Head of caudate nucleus (tissue), 42 donors: ENCODE measurements at places on chromosomes 2 and 18.

DNA sequence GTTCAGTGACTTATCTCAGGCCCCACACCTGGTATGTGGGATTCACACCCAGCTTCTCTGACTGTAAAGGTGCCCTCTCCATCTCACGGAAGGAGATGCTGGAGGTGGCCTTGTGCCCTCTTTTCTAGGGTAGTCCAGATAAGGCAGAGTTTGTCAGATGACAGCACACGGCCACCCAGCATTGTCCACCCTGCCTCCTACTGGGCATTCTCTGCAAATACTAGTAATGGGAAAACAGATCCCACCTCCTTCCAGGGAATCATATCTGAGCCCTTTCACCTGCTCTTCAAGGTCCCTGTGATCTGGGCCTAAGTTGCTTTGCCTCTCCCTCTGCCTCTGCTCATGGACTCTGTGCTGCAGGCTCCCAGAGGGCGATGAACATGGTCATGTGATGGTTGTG, 214.7 kb downstream of the CLIP4 start:
- no peak for DNase-seq

GRCh38 chr2:86221066-86221684, 21.9 kb downstream of the MRPL35 start:
- peak; percentile 71 for DNase-seq

- peak; percentile 22 for DNase-seq
Measured at GRCh38 chr18:24398540-24398939, 916 bp upstream of the OSBPL1A start.

DNA sequence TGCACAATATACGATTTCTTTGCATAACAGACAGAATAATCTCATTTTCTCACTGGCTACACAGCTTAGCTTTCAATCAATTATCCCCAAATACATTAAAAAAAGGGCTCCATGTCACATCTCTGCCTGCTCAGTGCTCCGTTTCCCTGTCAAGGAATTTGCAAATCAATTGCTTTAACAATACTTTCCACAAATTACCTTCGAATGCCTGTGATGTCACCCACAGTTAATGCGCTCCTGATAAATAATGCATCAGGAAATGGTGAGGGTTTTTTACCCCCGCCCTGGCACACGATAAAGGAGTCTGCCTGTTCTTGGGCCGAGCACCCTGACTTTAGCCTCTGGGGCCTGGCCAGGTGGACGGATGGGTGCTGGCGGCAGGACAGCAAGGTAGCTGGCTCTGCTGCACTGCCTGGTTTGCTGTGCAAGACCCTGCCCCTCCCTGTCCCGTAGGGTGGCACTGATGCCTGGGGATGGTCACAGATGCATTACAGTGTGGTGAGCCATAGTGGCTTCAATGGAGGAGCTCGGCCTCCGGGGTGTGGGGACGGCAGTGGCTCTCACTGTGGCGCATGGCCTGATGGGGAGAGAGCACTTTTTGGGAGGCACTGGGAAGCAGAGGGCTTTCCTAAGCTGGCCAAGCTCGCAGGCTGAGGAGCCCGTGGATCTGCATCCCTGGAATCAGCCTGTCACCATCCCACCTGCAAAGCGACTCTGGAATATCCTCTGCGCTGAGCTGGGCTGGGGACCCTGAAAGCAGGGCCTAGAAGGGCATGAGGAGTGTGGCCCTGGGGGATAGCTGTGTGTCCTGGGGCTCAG, 88.3 kb upstream of the HS6ST1 start:
- no peak for DNase-seq

- no peak for DNase-seq
Measured at GRCh38 chr2:229821316-229821715, 100.5 kb downstream of the TRIP12 start.

- no peak for DNase-seq
Measured at GRCh38 chr2:127085317-127085681, 21.7 kb downstream of the BIN1 start.

GRCh38 chr2:150528861-150529801, 41.7 kb upstream of the RND3 start:
- DNase-seq: no peak

DNA sequence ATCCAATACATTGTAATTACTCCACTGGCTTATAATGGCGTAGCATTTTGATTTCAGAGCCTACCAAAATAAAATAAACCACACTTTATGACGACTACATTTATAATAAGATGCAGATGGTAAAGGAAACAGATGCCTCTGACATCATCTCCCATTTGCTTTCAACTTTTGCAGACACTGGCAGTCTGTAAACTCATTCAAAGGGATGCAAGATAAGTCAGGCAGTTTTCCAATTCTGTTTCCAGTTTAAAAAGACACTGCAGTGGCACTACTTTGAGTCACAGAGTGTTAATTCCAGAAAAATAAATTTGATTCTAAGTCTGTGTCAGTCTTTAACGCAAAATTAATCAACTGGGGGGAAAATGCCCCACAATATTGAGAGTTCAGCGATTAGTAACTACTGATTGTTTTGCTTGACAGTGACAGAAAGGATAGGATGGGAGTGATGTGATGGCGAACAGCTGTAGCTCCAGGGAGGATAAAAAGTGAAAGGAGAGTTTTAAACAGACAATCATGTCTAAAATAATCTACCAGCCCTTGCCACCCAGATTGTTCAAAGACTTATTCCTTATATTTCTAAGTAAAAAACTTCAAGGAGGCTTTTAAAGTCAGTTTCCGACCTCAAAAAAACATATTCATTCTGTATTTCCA, 6.7 kb downstream of the DSEL start:
- no peak for DNase-seq

DNA sequence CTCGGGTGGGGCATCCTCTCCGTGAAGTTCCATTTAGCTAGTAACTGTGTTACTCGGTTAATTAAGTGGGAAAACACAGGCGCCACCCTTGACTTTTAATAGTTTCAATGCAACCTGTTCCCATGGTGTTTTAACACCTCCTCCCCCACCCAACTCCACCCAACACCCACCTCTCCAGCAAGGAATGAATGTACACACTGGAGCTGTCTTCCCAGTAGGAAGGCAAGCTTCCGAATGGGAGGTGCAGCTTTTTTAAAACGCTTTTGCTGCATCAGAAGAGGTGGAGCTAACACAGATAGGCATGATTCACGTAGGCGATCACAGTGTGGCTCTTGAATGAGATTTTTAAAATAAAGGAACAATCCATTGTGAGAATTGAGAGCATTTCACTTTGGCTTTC, 73.8 kb upstream of the AGAP1 start:
- peak; percentile 82 for DNase-seq

GRCh38 chr2:128451084-128452023, 132.7 kb upstream of the HS6ST1 start:
- no peak for DNase-seq

- no peak for DNase-seq
Measured at GRCh38 chr18:6785411-6785810, 55.9 kb downstream of the ARHGAP28 start.

DNA sequence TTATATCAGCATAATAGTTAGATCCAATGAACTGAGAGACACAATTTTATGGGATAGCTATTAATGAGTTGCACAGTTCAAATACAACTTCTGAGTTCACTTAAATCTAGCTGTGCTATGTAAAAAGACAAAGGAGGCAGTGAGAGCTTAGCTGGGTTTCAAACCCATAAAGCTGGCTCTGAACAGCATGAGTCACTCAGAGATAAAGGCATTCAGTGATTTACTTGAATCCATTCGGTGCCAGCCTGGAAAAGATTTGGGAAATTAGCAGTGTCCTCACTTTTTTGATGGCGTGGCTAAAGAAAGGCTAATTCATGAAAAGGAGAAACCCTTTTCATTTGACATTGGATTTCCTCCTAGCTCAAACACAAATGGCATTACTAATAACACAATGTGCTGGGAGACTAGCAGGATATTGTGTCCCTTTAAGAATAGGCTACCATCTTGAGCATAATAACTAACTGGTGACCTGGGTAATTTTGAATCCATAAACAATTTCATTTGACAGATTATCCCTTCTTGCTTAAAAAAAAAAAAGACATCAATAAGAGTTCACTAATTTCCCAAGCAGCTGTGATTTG, 98.4 kb upstream of the NEUROD1 start:
- DNase-seq: no peak

GRCh38 chr2:11658208-11659114, 11.5 kb downstream of the NTSR2 start:
- no peak for DNase-seq

- no peak for DNase-seq
Measured at GRCh38 chr2:187545238-187545751, 8.9 kb downstream of the TFPI start.

- no peak for DNase-seq
Measured at GRCh38 chr18:44035554-44035953, 645.1 kb upstream of the SETBP1 start.

DNA sequence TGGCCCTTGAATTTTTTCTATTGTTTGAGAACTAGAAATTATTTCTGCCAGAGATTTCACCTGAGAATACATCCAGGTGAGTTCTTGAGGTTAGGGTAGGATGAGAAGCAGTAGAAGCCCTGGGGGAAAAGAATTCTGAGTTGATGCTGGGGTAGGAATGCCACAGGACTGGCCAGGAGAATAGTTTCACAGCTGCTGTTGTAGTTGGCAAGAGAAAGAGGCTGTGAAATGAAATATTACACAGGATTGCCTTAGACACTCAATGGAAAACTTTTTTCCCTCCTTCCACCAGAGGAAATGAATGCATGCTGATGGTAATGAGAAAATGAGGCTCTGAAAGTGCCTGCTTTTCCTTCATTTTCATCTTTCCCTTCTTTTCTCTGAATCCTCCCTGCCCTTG, 54.6 kb downstream of the PRKCE start:
- no peak for DNase-seq

DNA sequence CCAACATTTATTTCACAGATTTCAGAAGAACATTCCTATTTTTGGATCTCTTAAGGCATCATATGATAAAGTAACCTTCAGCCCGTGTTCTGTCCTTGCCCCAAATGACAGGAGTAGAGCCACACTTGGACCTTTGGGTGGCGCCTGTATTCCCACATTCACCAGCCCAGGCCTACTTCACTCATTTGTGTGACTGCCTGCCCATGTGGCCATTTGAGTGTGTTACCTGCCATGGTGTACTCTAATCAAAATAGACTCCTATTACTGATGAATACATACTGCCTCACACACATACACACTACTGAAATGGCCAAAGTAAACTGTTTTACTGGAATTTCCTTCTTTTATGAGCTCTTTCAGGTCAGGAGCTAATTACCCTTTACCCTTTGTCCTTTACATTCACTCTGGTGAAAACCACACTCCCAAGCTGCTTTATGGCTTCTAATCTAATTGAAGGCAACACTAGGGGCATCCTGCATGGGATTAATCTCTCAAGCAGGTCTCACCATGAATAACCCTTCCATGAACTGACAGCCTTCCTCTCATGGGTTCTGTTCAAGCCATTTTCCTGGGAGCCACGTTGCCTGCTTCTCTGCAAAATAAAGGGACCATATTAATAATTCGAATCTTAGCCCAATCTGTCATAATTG, 271.0 kb upstream of the GALNT5 start:
- DNase-seq: no peak

DNA sequence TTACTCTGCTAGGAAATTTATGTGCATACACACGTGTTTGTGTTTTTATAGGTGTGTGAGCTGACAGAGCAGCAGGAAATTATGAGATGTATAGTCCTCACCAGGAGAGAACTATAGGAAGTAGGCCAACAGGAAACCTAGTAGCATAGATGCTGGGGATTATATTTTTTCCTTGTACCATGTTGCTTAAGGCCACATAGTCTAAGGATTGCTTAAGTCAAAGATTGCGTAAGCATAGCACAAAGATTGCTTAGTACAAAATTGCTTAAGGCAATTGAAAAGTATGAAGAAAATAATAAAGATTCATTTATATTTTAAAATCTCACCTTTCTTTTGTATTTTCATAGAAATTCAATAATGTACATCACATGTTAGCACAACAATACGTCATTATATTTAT, 18.7 kb upstream of the CCDC102B start:
- DNase-seq: no peak

DNA sequence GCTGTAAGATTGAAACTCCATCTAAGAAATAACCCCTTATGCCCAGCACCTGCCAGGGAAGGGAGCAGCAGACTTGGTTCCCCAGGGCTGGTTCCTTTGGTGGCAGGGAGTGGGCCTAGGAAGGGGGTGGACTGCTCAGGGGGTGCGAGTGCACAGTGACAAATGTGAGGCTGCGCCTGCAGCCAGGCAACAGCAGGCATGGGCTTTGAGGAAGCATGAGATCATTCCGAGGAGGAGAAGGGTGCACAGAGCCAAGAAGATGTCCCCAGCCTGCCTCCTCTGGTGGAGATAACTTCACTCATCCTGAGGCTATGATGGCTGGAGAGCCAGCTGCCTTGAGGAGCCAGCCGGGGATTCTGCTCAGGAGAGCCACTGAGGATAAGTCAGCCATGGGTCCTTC, 158.0 kb downstream of the CAPN13 start:
- DNase-seq: no peak

DNA sequence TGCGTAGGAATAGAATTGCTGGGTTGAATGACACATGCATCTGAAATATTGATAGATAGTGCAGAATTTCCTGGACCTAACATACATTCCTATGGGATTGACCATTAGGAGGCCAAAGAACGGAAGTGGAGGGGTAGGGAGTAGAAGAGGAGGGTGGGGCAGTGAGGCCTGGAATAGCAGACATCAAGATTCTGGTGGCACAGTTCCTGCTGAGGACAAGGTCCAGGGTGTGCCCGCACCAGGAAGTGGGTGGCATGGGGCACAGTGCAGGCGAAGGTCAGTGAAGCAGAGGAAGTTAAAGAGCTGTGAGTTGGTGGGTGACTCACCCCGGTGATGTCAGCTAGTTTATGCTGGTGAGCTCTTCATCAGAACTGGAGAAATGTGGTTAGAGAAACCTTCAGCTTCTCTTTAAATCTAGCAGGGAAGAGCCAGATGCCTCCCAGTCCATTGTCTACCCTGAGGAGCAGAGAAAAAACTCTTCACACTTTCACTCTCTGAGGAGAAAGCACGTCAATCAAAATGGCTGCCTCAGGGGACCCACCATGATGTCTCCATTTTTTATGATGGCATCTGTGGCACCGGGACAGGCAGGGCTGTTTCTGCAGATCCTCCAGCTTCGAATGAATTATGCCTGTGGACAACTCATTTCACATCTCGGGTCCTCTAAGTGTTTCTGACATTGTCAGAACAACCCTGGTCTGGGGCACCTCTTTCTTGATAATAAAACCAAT, 55.9 kb upstream of the CTLA4 start:
- no peak for DNase-seq

- DNase-seq: no peak
Measured at GRCh38 chr2:220904015-220904414, 668.1 kb downstream of the EPHA4 start.

DNA sequence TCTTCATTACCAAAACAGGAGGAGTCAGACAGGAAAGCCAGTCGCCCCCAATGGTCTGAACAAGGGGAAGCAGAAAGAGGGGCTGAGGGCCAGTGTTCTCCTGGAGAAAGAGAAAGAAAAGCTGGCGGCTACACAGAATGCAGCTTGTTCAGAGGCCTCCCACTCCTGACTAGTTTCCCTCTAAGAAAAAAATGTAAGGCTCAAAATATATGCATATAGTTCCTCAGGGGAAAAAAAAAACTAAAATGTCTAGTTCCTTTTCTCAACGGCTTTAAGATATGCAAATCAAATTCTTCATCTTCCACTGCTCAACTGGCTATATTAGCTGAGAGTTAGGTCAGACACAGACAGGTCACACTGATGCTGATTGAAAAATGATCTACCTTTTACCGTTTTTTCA, 18.6 kb downstream of the MBOAT2 start:
- DNase-seq: no peak

- DNase-seq: no peak
Measured at GRCh38 chr2:217186152-217186551, 326.3 kb upstream of the TNP1 start.
